Mesenteric fat pad (tissue), 1 donor: ENCODE measurements at places on chromosomes 1 and 21.

DNA sequence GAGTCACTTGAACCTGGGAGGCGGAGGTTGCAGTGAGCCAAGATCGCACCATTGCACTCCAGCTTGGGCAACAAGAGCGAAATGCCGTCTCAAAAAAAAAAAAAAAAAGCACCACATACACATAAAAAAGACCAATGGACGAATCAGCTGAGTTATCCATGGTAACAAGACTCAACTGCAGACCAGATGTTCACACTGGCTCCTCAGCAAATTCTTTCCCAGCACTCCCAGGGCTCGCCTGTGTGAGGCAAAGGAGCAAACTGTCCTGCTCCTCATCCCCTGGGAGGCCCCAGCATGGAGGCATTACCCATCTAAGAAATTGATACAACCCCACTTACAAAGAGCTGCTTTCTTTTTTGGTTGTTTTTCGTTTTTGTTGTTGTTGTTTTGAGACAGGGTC is 3.1 kb downstream of the TMEM234 start:
- no peak for DNase-seq

- no peak for DNase-seq
These were observed 276.0 kb downstream of the MRPL39 start for GRCh38 chr21:25331286-25331685.

DNA sequence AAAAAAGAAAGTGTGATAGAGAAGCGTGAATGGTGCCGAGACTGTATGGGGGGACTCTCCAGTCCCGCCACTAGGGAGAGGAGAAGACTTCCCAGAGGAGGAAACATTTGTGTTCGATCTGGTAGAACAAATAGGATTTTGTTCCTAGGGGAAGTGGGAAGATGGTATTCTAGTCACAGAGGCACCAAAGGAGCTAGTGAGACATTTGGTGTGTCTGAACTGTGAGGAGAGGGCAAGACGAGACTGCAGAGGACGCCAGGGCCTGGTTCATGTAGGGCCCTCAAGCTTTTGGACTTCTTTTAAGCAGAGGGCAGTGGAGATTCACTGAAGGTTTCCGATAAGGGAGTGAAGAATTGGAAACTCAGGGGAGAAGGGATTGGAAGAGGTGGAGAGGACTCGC is 2.9 kb downstream of the BTBD19 start:
- DNase-seq = peak; percentile 22

- DNase-seq = no peak
These were observed 23.1 kb upstream of the ECE1 start for GRCh38 chr1:21313203-21313885.

DNA sequence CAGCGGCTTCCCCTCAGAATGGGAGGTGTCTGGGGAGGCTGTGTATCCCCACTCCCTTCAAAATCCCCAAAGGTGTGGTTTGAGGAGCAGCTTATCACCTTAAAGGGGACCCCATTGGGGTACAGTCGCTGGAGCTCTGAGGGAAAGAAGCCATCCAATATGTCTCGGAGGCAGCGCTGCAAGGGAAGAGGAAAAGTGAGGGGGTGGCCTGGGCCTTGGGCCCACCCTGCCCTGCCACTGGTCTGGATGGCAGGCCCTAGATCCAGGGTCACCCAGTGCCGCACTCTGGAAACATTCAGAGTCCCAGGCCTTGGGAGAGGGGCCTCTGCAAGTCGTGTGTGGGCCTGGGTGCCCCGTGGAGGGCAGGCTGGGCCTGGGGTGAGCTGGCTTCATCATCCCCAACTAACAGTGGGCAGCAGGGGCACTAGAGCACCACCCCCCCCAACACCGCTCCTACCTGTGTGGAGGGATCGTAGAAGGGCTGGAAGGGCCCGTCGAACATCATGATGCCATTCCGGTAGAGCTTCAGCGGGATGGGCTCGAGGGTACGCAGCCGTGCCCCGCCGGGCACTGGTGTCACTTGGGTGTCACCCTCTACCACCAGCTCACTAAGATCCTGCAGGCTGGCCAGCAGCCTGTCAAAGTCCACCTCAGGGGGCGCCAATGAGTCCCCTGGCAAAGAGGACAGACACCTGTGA is 5.6 kb downstream of the SH3BGRL3 start:
- DNase-seq = no peak

GRCh38 chr1:203450479-203451149 is 25.0 kb upstream of the PRELP start:
- DNase-seq = no peak

DNA sequence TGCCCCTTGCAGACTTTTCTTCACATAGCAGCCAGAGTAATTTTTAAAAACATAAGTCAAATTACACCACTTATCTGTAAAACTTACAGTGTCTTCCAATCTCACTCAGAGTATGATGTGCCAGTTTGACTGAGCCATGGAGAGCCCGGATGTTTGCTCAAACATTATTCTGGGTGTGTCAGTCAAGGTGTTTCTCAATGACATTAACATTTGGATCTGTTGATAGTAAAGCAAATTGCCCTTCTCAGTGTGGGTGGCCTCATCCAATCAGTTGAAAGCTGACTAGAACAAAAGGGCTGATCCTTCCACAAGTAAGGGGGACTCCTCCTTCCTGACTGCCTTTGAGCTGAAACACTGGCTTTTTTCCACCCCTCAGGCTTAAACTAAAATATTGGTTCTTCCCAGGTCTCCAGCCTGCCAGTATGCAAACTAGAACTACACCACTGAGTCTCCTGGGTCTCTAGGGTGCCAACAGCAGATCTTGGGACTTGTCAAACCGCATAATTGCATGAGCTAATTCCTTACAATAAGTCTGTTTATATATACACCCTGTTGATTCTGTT is 157.9 kb upstream of the CTTNBP2NL start:
- DNase-seq = no peak

DNA sequence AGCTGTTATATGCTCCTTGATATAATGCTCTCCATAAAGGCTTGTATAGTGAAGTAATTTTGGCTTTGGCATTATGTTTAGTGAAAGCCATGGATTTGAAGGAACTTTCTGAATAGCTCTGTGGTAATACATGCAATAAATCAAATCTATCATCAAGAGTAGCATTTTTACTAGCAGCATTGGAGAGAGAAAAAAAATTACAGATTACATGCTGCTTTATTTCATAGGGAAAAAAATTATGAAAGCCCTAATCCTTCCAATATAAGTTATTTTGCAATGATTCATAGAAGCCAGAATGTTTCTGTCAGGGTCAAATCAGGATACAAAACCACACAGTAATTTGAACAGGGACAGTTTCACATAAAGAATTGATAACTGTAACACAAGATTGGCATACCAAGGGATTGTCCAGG is 250.0 kb downstream of the SPATA17 start:
- no peak for DNase-seq

- DNase-seq = peak; percentile 47
These were observed 1.6 kb upstream of the CLIC4 start for GRCh38 chr1:24743404-24744211.

DNA sequence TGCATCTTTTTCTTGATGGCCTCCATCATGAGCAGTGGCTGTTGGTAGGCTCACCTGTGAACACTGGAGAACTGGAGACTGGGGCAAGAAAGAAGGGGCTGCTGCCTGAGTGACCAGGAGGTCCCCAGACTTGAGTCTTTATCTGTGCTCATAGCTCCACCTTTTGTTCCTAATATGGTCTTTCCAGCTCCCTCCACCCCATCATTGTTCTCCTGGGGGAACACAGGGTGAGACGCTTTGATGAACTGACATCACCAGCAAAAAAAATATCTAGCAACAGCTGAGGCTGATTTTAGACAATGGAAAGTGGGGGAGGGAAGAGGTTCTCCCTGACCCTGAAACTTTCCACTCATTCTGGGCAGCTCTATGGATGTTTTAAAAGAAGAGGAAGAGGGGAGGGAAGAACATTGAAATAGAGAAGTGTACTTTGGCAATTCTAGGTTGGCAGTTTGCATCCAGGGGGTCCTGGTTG is at the start of gene TPM3:
Gene TPM3, minus strand, starts transcription at position 111 of the 472 bp plus-strand sequence. Its CDS starts 82 bp downstream, at position 29.
- DNase-seq = no peak

DNA sequence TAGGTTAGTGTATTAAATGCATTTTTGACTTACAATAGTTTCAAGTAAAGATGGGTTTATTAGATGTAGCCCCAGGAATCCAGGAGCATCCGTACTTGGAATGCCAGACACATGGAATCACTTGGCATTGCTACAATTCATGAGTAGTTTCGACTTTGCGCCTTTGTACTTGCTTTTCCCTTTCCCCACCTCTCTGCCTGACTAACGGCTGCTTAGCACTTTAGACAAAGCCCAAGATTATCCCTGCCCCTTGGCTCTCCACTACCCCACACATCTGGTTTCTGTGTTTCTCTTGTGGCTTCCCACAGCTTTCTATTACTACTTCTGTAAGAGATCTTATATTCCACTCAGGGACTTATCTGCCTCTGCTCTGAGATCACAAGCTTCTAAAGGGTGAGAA is 397.7 kb upstream of the POU3F1 start:
- DNase-seq = no peak
